ENCODE measurements at places on chromosomes 4 and X.

DNA sequence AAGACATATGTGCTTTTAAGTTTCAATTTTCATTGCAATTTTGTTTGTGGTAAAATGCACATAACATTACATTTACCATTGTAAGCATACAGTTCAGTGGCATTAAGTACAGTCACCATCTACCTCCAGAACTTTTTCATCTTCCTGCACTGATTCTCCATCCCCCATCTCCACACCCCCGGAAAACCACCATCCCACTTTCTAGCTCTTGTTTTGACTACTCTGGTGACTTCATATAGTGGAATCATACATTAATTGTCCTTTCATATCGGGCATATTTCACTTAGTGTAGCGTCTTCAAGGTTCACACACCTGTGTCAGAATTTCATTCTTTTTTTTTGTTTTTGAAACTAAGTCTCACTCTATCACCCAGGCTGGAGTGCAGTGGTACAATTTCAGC lies 143.5 kb downstream of the GPR143 start:
- DNase-seq: no peak
- no peaks in the 10 kb centered on the region for H3K4me1 ChIP-seq
- no peak overlapping the region for H3K4me3 ChIP-seq
- no peaks in the 10 kb centered on the region for H3K27me3 ChIP-seq
- no peak overlapping the region for H3K27ac ChIP-seq

DNA sequence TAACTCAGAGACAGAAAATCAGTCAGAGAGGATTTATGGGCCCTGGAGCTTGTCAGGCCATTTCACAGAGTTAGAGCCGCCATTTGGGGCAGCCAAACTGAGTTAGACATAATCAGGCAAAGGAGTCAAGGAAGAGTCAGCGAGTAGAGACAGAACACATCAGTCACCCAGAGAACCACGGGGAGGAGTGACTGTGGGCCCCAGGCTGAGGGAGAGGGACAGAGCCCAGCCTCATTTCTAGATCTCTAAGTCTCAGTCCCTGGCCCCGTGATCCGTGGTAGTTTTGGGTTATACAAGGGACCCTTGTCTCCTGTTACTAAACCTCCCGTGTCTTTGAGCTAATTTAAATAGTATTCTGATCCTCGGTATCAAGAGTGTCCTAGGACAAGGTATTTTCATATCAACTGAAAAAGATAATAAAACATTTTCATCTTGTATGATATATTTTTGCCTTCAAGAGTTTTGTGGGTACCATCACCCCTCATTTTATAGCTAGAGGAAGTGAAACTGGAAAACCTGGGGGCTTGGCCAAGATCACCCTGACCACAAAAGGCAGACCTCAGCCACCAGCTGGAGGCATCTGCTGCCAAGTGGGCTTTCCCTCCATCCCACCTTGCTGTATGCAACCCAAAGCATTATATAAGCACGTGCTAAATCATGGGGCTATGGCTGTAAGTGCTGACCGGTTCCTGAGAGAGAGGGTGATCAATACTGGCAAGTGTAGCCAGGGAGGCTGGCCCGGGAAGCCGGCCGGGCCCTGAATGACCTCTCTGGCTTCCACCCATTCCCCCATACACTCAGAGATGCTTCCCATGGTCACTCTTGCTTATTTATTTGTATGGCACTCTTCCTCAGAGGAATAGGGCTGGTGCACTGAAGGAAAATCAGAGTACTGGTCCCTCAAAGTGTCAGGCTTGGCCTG lies 204.1 kb downstream of the BCOR start:
- H3K36me3 ChIP-seq: no peaks in the 10 kb centered on the region
- peak overlapping the region; percentile 60 for H3K27ac ChIP-seq
- H3K27me3 ChIP-seq: no peaks in the 10 kb centered on the region
- DNase-seq: no peak
- peaks cover 65% of the 10 kb centered on the region for H3K4me1 ChIP-seq
- no peak overlapping the region for H3K4me3 ChIP-seq

DNA sequence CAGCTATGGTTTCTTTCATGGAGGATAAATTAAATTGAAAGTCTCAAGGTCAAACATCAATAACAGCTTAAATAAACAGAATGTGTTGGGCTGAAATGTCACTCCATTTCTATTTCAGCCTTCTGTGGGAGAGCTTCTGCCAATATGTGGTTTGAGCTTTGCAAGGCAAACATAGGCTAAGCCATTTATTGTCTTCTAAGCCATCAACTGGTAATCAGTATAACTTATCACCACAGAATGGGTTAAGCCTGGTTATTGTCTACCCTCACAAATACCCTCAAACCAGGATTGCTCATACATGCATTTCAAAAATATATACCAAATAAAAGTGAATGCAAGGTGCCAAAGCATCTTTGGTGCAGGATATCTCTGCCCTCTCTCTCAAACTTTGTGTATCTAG lies 52.7 kb downstream of the GABRB1 start:
- H3K27me3 ChIP-seq: no peaks in the 10 kb centered on the region
- H3K27ac ChIP-seq: no peak overlapping the region
- no peaks in the 10 kb centered on the region for H3K36me3 ChIP-seq

DNA sequence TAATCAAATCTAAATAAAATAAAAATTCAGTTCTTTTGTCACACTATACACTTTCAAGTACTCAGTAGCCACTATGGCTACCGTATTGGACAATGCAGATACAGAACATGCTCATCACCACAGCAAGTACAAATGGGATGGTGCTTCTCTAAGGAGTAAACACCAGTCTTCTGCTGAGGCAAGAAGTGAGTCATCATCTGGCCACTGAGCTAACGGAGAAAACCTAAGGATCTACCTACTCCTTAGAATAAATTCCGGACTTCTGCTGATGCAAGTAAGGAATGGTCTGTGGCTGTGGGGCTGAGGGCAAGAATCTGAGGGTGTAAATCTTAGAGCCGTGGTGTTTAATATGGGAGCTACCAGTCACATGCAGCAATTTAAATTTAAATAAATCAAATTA lies 11.3 kb upstream of the RBMXL3 start:
- no peaks in the 10 kb centered on the region for H3K27me3 ChIP-seq
- H3K27ac ChIP-seq: no peak overlapping the region
- no peaks in the 10 kb centered on the region for H3K4me1 ChIP-seq
- H3K4me3 ChIP-seq: no peak overlapping the region
- no peaks in the 10 kb centered on the region for H3K36me3 ChIP-seq

DNA sequence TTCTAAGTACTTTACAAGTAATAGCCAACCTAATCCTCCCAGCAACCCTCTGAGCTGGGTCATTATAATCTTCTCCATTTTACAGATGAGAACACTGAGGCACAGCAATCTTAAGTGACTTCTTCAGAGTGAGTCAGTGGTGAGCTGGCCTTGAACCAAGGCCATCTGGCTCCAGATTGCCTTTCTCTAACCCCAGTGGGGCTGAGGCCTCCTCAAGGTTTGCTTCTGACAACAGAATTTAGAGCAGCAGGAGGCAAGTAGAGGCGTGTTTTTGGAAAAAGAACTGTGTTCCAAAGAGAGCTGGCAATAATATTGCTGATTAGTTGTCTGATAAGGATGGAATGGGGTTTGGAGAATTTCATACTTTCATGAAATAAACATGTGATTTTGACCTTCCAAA lies 41.2 kb downstream of the PIR start:
- H3K4me3 ChIP-seq: no peak overlapping the region
- no peaks in the 10 kb centered on the region for H3K36me3 ChIP-seq
- H3K27ac ChIP-seq: no peak overlapping the region
- no peaks in the 10 kb centered on the region for H3K4me1 ChIP-seq
- no peak for DNase-seq

- no peaks in the 10 kb centered on the region for H3K27me3 ChIP-seq
- no peak overlapping the region for H3K27ac ChIP-seq
- no peaks in the 10 kb centered on the region for H3K4me1 ChIP-seq
- DNase-seq: no peak
- no peaks in the 10 kb centered on the region for H3K36me3 ChIP-seq
Measured at GRCh38 chr4:14165222-14165920, 537.8 kb upstream of the BOD1L1 start.

- no peaks in the 10 kb centered on the region for H3K27me3 ChIP-seq
- no peak overlapping the region for H3K4me3 ChIP-seq
- H3K27ac ChIP-seq: no peak overlapping the region
Measured at GRCh38 chrX:12309040-12309743, 170.9 kb downstream of the FRMPD4 start.

GRCh38 chr4:15436513-15436912 lies 8.7 kb downstream of the C1QTNF7 start:
- H3K36me3 ChIP-seq: no peaks in the 10 kb centered on the region
- H3K4me3 ChIP-seq: no peak overlapping the region
- H3K4me1 ChIP-seq: no peaks in the 10 kb centered on the region
- DNase-seq: no peak
- no peak overlapping the region for H3K27ac ChIP-seq

GRCh38 chr4:164802301-164802901 lies 48.5 kb downstream of the SMIM31 start:
- H3K4me3 ChIP-seq: no peak overlapping the region
- no peaks in the 10 kb centered on the region for H3K4me1 ChIP-seq
- no peak for DNase-seq
- no peaks in the 10 kb centered on the region for H3K27me3 ChIP-seq

DNA sequence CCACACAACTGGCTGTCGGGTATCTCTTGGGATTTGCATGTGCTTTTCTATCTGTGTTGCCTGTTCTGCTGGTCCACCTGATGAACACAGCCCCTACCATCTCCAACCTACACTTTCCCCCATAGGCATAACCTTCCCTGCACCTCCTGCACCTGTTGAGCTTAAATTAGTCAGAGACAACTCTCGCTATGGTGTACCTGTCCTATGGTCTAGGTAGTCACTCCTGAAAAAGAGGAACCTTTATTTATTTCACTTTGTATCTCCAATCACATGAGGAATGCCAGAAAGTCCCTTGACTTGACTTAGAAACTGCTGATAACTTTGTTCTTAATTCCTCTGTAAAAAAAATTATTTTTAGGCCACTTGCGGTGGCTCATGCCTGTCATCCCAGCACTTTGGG lies 338.1 kb downstream of the DHRSX start:
- no peak overlapping the region for H3K4me3 ChIP-seq
- no peak for DNase-seq
- H3K36me3 ChIP-seq: no peaks in the 10 kb centered on the region
- H3K27ac ChIP-seq: no peak overlapping the region
- no peaks in the 10 kb centered on the region for H3K4me1 ChIP-seq

DNA sequence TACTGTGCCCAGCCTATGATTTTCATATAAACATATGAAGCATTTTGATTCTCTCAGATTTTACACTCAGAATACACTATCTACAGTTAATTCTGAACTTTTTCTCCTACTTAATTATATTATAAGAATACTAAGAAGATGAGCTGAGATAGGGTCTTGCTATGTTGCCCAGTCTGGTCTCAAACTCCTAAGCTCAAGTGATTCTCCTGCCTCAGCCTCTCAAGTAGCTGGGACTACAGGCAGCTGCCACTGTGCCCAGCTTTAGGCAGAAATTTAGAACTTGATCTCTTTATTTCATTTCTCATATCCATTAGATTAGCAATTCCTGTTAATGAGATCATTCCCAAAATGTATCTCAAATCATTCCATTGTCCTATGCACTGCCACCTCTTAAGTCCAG lies 4.7 kb upstream of the LARP1B start:
- H3K27me3 ChIP-seq: no peaks in the 10 kb centered on the region
- H3K36me3 ChIP-seq: no peaks in the 10 kb centered on the region
- no peak for DNase-seq
- H3K4me3 ChIP-seq: no peak overlapping the region

DNA sequence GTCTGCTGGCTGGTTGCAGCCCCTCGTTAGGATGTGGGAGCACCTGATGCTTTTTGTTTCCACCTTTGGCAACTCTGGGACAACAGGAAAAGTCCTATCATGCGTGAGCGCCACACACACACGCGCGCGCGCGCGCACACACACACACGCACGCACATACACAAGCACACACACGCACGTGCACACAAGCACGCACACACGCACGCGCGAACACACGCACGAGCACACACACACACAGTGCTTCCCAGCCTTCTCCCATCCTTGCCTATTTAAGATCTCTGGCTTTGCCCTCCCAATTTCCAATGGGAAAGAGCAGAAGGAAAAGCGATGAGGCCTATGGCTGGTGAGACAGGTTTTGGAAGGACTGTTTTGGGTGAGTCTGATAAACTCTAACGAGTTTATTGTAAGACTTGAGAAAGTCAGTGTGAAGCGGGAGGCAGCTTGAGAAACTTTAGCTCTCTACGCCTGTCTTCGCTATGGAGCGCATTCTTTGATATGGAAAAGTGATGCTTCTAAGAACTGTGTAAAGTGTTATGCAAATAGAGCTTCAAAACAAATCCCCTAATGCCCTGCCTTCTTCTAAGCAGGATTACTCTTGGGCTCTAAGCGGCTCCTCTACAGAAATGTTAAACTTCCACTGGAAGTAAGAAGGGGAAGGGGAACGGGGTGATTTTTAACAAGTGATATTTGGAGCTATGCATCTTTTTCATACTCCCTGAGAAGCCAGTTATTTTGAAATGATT lies 11.8 kb downstream of the SUPT20HL1 start:
- H3K27me3 ChIP-seq: no peaks in the 10 kb centered on the region
- H3K36me3 ChIP-seq: no peaks in the 10 kb centered on the region
- H3K27ac ChIP-seq: no peak overlapping the region
- H3K4me3 ChIP-seq: no peak overlapping the region
- H3K4me1 ChIP-seq: peaks cover 3% of the 10 kb centered on the region

All from esophagus squamous epithelium (tissue), 5 donors.